Activated naive CD4-positive, alpha-beta T cell treated with anti-CD3 and anti-CD28 coated beads, Interleukin-2, amount 50 U/mL, for 16 hours (primary cell): ENCODE measurements at places on chromosomes 11 and 22.

DNA sequence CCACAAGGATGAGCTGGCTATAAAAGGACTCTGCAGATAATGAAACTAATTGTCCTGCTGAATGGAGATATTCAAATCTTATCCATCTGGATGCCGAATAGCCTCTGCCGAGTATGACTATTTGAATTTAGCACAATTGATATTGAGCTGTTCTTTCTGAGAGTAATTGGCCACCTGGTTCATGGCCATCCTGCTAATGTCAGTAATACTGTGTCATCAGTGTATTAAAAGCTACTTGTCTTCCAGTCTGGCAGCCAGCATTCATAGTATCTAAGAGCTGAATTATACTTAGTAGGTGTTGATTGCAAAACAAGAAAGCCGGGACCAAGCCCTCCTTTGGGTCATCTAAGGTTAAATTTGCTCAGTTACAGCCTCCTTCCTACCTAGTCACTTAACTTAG, 310.7 kb upstream of the NCAM1 start:
- no peak for DNase-seq

- no peak for DNase-seq
These were observed 14.1 kb upstream of the WNT7B start for GRCh38 chr22:45991098-45991497.

DNA sequence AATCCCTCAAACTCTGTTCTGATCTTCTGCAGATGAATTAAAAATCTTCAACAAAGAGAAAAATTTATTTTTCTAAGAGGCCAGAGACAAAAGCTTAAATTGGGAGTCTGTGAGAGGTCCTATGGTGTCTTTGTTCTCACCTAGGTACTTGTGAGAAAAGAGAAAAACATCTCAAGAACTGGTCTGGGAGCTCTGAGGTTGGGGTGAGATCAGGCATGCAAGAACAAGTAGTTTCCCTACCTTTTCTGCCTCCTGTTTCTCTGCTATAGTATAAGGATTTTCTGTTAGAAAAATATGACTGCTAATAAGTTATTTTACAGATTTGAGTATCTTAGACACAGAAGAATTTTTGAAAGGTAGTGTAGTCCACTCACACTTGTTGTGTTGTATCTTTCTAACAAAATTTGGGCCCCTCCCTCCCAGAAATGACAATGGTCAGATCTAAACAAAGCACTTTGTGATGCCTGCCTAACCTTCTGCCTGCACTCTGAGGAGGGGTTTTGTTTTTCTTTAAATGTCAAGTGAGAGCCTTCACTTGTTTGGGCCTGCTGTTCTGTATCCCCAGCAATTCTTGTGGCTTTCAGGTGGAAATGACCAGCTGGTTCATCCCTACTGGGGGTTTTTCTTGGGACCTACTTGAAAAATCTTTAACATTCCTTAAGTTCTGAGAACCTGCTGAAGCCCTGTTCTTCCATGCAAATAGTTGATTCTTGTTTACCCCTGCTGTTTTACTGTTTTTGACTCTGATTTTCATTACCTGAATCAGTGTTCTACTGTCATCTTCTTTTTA, 13.6 kb upstream of the OR51S1 start:
- DNase-seq: no peak

DNA sequence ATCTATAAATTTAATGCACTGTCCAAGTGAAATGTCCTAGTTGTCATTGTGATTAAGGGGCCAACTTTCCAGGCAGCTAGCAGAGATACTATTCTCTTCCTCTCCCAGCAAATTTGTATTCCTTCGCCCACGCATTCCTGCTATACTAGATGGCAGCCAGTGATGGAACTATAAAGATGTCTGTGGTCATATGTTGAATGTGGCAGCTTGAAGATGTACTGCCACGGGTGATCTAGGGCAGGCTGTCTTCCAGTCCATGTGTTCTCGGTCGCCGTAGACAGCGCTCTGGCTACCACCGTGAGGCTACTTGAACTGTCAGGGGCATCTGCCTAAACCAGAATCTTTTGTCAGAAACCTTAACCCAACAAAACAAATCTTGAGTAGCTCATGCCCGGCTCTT, 8.3 kb upstream of the SIDT2 start:
- DNase-seq: no peak

GRCh38 chr11:95884376-95884775, 39.5 kb downstream of the MTMR2 start:
- no peak for DNase-seq

- DNase-seq: no peak
These were observed 50.2 kb upstream of the PLET1 start for GRCh38 chr11:112310848-112311247.

GRCh38 chr11:27213232-27213660, 149.8 kb downstream of the CCDC34 start:
- DNase-seq: no peak

DNA sequence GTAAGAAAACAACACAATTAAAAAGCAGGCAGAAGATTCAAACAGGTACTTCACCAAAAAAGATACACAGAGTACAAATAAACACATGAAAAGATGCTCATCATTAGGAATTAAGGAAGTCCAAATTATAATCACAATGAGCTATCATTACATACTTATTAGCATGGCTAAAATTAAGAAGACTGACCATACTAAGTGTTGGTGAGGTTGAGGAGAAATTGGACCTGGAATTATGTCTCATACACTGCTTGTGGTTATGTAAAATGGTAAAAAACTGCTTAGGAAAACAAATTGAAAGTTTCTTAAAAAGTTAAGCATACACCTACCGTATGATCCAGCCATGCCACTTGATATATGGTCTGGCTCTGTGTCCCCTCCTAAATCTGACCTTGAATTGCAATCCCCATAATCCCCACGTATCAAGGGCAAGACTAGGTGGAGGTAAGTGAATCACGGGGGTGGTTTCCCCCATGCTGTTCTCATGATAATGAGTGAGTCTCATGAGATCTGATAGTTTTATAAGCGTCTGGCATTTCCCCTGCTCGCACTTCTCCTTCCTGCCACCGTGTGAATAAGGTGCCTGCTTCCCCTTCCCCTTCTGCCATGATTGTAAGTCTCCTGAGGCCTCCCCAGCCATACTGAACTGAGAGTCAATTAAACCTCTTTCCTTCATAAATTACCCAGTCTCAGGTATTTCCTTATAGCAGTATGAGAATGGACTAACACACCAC, 4.8 kb downstream of the SAAL1 start:
- DNase-seq: no peak

GRCh38 chr11:27857588-27857987, 157.3 kb upstream of the BDNF start:
- DNase-seq: no peak

- no peak for DNase-seq
These were observed 48.5 kb downstream of the SVIP start for GRCh38 chr11:22780952-22781593.

- no peak for DNase-seq
These were observed 211.6 kb downstream of the TBC1D22A start for GRCh38 chr22:46974077-46974476.

- no peak for DNase-seq
These were observed 26.3 kb upstream of the ACR start for GRCh38 chr22:50711446-50712340.

- DNase-seq: no peak
These were observed 64.2 kb downstream of the THAP12 start for GRCh38 chr11:76316726-76317125.

DNA sequence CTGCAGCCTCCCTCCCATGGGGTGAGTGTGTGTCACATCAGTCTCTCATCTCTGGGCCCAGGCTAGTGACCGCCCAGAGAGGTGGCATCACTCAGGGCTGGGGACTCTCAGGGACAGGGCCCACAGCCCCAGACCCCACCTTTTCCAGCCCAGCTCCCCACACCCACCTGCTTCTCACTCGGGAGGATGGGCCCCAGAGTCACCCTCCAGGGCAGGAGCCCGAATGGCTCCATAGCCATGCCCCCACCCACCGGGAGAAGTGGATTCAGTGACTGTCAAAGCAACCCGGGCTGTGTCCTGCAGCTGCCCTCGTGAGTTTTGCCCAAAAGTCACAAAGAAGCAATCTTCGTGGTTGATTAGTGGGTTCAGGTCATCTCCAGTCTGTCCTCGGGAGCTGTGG, 26.0 kb downstream of the PARVG start:
- no peak for DNase-seq

DNA sequence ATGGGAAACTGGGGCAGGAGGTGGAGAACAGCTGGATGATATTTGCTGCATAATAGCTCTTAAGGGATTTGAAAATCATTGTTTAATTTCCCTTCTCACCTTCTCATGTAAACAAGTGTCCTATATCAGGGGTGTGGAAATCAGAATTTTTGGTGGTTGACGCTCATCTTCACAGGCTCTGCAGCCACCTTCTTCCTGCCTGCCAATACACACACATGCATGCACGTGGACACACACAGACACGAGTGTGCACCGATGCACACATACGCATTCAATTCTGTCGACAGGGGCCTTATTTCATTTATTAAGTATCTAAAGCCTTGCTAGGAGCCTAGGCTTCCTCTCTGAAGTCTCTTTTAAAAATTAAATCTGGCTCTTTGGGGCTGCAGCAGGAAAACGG, 349.4 kb upstream of the NCAM1 start:
- DNase-seq: no peak

DNA sequence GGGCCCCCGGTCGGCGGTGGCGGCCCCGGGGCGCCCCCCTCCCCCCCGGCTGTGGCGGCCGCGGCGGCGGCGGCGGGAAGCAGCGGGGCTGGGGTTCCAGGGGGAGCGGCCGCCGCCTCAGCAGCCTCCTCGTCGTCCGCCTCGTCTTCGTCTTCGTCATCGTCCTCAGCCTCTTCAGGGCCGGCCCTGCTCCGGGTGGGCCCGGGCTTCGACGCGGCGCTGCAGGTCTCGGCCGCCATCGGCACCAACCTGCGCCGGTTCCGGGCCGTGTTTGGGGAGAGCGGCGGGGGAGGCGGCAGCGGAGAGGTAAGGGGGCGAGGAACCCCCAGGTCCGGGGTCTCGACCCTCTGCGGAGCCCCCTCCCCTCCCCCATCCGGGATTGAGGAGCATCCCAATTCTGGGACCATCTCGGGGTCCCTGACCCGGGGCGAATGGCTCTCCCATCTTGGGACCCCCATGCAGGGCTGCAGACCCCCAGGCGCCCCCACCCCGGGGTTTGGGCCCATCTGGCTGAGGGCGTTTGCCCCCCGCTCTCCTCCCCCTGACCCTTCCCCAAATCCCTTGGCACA, 431 bp downstream of the KMT2A start:
- peak; percentile 13 for DNase-seq

DNA sequence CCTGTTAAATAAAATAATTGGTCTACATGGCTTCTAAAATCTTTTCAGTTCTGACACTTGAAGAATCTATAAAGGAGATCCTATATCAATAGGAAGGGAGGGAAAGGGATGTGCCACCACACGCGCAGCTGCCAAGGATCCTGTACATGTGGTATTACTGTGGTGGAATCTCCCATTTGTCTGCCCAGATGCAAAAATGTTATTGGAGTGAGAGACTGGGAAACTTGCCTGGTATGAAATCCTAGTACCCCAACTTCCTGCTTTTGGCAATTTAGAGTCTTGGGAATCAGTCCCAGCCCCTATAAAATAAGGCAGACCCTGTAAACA, 81.9 kb upstream of the PICALM start:
- DNase-seq: no peak

- no peak for DNase-seq
These were observed 6.6 kb upstream of the ASCL2 start for GRCh38 chr11:2277008-2277346.

DNA sequence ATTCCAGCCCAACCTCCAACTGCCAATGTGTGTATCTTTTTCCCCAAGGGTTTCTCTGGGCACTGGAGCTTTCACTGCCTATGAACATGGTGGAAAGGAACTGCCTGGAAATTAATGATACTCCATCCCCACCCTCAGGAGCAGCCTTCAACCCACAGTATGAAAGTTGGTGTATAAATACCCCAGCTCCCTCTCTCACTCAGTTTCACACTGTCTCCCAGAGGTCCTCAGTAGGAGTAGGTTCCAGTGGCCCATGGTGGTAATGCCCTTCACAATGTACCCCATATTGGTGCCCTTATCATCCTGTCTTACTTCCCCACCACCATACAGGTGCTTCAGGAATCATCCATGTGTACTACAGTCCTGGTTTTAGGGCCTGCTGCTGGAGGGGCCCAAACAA, 462.6 kb downstream of the MIAT start:
- no peak for DNase-seq

DNA sequence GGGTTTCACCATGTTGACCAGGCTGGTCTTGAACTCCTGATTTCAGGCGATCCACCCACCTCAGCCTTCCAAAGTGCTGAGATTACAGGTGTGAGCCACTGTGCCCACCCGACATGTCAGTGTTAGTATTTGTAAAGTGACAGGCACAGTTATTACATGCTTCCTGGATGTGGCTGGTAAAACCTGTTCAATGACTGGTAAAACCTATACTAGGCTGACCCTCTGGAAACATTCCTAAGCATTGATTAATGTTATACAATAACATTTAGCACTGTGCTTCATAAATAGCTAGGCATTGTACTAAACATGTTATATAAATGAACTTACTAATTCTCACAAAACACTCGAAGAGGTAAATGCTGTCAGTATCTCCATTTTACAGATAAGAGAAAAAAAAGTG, 20.9 kb upstream of the JHY start:
- no peak for DNase-seq

DNA sequence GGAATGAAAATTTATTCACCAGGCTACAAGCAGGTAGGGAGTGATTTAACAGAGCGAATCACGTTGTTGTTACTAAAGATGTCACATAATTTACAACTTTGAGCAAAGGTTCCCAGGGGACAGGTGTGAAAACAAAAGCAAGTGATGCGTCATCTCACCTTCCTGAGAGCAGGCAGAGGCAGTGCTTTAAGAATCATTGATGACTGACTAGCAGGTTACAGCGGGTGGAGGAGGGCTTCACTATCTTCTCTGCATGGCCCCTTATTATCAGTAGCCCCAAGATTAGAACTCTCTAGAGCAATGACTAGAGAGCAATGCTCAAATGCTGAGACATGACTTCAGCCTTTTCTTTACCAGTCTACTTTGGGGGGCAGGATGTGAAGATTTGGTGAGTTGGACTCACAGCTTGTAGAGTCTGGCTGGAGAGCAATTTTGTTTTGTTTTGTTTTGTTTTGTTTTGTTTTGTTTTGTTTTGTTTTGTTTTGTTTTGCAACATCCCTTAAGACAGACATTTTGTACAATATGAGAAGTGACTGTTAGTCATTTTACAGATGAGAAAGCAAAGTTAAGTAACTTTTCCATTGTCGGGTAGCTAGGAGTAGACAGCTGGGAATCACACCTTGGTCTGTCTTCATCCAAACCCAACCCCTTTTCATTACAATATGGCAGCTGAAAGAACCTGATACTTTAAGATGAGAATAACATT, 84.8 kb downstream of the SLC1A2 start:
- no peak for DNase-seq

- no peak for DNase-seq
These were observed 5.3 kb downstream of the SLC17A6 start for GRCh38 chr11:22343371-22344032.

GRCh38 chr11:74057249-74058151, 48.6 kb upstream of the UCP3 start:
- no peak for DNase-seq

DNA sequence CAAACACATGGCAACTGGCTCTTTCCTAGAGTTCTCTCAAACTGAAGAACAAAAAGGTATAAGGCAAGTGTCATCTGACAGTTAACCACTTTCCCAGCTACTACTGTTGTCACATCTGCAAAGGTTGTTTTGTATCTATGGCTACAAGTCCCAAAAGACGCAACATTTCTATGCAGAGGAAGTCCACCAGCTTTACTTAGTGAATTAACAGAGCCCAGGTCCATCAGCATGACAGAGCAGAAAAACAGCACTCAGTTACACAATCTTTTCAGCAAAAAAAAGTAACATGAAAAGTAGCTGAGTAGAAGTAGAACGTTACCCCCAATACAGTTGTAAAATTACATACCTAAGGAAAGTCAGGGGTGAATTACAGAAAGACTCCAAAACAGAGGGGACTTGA, 12.1 kb downstream of the CPSF7 start:
- DNase-seq: no peak

GRCh38 chr22:37745548-37746365, 48.9 kb downstream of the TRIOBP start:
- DNase-seq: peak; percentile 90
